ENCODE measurements at places on chromosomes 6 and 20.

GRCh38 chr20:24673678-24674570, 204.5 kb downstream of the SYNDIG1 start:
- DNase-seq, result no peak

GRCh38 chr6:147506704-147507114, 1.8 kb upstream of the SAMD5 start:
- DNase-seq, result peak; percentile 29

GRCh38 chr20:38167851-38168760, 3.0 kb upstream of the TGM2 start:
- no peak for DNase-seq

- DNase-seq, result no peak
Observed at GRCh38 chr6:56902641-56903464, 52.1 kb upstream of the BEND6 start.

GRCh38 chr20:834151-834746, 734 bp downstream of the FAM110A start:
- DNase-seq, result no peak

GRCh38 chr6:35725721-35726438, 11.0 kb upstream of the ARMC12 start:
- DNase-seq, result no peak

DNA sequence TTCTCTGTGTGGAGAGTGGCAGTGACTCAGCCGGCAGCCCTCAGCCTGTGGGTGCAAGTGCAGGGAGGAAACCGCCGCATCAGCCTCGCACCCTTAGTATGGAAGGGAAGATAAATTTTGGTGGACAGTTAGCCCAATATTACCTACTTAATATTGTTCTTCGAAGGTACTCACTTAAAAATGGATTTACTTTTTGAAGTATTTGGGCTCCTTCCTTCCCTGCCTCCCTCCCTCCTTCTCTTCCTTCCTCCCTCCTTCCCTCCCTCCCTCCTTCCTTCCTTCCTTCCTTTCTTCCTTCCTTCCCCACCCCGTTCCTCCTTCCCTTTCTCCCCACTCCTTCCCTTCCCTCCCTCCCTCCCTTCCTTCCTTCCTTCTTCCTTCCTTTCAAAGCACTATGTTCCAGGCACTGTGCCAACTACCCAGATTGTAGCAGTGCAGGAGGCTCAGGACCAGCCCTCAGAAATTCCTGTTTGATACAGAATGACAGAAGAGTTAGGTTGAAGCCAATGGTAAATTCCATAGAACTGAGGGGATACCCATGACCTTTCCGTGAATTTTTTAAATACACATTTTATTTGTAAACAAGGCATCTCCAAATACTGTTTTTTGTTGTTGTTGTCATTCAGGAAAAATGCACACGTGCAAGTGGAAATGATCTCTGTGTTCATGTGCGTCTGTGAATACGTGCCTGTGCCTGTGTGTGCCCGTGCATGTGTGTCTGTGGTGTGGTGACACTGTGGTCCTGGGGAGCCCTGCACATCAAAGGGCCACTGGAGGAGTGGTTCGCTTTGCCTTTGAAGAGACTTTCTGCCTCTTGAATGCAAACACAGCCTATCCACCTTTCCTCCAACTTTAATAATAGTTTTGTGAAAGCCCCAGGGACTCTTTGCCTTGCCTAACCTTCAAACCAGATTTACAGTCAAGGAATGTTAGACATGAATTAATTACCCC, 141.7 kb downstream of the EDN3 start:
- no peak for DNase-seq

GRCh38 chr6:32867022-32867477, 13.1 kb downstream of the PSMB9 start:
- DNase-seq, result no peak

DNA sequence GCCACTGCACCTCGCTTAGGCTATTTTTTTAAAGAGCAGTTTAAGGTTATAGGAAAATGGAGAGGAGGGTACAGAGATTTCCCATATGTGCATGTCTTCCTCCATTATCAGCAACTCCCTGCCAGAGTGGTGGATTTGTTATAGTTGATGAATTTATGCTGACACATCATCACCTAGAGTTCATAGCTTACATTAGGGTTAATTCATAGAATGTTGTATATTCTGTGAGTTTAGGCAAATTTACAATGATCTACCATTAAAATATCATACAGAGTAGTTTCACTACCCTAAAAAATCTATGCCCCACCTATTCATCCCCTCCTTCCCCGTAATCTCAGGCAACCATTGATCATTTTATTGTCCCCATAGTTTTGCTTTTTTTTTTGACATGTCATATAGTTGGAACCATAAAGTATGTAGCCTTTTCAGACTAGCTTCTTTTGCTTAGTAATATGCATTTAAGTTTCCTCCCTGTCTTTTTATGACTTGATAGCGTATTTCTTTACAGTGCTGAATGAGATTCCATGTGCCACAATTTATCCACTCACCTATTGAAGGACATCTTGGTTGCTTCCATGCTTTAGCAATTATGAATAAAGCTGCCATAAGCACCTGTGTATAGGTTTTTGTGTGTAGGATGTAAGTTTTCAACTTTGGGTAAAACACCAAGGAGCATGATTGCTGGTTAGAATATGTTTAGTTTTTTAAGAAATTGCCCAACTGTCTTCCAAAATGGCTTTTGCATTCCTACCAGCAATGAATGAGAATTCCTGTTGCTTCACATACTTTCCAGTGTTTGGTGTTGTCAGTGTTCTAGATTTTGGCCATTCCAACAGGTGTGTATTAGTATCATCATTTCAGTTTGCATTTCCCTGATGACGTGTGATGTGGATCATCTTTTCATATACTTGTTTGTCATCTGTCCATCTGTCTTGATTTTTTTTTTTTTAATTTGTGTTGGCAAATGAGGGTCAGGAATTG, 60.2 kb downstream of the NCOA3 start:
- no peak for DNase-seq

DNA sequence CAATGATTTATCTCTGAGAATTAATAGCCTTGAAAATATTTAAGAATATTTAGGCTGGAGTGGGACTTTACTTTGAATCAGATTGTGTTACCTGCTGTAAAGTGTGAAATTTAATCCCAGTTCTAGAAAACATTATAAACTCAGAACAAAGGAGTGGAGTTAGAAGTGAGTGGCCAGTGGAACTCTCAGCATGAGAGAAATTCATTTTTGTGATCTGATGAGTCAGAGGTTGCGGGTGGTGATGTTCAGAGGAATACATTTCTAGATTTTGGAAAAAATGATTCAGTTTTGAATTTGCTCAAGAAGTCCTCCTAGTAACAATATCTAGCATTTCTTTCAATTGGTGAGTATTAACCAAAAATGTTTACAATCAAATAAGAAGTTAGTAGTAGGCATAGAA, 167.5 kb downstream of the ZFAND3 start:
- DNase-seq, result no peak

DNA sequence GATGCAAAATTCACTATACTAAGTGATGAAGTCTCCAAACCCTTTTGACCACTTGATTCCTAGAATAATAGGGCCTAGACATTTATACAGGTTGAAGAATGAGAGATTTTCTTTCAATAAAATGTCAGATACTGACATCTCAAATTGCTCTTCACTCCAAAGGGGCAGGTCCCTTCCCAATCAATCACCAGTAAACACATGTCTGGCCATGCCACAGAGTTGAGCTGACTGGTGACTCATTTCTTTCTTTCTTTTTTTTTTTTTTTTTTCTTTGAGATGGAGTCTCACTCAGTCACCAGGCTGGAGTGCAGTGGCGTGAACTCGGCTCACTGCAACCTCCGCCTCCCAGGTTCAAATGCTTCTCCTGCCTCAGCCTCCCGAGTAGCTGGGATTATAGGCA, 388.6 kb upstream of the BTBD3 start:
- no peak for DNase-seq

DNA sequence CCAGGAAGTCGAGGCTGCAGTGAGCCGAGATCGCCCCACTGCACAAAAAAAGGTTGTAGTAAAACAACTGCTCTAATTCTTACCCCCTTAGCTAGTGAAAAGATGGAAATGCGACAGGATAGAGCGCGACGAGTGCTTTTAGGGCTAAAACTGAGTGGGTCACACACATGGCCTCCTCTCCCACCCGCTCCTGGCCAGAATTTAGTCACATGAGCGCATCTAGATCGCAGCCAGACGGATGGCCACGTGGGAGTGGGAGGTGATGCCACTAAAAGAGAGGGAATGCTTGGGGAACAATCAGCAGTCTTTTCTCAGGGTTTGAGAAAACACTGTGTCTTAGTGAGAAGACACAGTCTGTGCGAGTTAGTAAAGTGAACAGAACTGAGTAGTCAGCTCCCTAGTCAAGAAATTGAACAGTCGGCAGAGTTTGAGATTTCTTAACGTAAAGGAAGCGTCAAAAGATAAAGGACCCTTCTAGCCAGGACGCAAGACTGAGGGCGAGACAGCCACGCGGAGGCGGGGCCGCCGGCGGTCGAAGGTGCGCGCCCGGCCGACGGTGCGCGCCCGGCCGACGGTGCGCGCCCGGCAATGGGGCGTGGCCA, 664 bp upstream of the ACTR5 start:
- no peak for DNase-seq

GRCh38 chr6:119289651-119290050, 59.9 kb downstream of the MAN1A1 start:
- DNase-seq, result no peak

- DNase-seq, result no peak
Observed at GRCh38 chr6:116417661-116418060, 43.5 kb upstream of the CALHM6 start.

GRCh38 chr20:1313236-1313964, 15.5 kb downstream of the SDCBP2 start:
- DNase-seq, result peak; percentile 38

DNA sequence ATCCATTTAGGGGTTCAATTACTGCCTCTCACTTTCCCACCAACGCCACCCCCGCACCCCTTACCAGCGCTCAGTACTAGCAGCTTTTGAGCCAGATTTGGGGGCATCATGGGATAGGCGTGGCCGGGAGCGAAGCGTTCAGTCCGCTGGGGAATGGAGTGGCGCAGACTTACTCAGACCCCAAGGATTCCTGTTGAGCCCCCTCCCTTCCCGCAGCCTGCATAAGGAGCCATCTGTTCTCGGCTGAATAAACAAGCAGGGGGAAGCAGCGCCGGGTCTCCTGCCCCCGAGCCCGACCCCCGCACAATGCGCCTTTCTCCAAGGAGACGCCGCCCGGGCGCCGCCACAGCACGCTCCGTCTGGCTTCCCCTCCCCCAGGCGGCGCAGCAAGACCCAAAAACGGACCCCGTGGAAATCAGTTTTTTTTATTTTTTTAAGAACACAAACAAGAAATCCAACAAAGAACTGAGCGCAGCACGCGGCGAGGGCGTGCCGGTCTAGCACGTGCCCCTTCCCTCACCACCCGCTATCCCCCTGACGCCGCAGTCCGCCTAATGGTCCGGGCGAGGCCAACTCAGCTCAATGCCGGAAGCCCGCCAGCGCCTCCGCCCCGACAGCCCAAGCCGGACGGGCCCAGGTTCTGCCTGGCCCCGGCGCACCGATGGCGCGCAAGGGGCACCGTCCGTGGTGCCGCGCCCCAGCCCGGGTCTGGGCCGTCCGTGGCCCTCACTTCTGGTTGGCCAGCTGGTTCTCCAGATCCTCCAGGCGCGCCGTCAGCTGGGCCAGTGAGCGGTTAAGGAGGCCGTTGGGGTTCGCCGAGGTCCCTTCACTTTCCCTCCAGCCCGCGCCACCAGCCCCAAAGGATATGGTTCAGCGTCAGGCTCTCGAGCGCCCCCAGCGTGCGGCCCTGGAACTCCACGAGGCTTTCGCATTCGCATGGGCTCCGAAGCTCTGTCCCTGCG, 13.3 kb upstream of the RBPJL start:
- DNase-seq, result peak; percentile 81

DNA sequence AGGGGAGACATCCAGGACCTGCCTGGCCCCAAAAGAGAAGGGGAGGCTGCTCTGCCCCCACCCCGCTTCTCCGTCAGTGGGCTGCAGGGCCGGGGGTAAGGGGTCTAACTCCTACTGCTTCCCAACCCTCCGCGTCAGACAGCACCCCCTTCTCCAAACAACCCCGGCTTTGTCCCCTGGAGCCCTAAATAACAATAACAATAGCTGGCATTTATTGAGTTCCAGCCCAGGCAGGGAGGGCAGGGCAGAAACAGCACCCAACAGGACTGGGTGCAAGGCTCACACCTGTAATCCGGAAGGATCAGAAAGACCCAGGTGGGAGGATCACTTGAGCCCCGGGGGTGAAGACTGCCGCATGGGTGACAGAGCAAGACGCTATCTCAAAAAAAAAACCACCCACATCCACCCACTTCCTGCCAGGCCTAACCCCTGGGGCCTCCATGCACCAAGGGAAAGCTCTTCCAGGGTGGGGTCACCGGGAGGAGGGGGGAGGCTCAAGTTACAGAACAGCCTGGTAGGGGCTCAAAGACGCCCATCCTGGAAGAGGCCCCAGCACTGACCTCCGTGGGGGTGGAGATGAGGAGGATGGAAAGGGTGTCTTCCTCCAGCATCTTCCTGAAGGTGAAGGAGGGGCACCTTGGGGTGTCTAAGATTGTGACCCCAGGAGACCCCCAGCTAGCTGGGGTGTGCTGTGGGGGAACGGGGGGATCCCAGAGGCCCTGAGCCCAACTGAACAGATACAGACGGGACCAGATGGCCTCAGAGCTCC, 1.3 kb upstream of the FNDC11 start:
- no peak for DNase-seq

DNA sequence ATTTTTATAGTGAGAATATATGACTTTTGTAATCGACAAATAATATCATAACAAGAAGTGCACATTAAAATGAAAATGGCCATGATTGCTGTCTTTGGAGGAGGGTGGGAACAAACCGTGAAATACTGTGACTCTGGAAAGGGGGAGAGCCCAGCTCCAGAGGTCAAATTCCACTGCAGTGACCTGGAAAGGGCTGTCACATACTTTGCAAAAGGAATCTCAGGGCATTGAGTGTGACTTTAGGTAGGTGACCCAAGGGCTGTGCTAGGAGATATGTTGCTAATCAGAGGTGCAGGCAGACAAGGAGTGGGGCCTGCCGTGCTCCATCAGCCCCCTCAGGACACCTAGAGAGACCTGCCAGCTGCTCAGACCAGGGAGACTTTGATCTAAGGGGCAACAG, 28.1 kb upstream of the BMP7 start:
- no peak for DNase-seq

GRCh38 chr6:4909063-4909706, 94.7 kb downstream of the RPP40 start:
- DNase-seq, result no peak

GRCh38 chr6:162773996-162774395, 46.2 kb downstream of the PACRG start:
- no peak for DNase-seq

GRCh38 chr20:50277064-50277415, 86.4 kb downstream of the CEBPB start:
- no peak for DNase-seq

GRCh38 chr6:73388433-73388799, 6.2 kb upstream of the DDX43 start:
- no peak for DNase-seq

Measured in stimulated activated CD4-positive, alpha-beta T cell treated with anti-CD3 and anti-CD28 coated beads, Interleukin-1b, Interleukin-23, amount 100 ng/mL, for 24 hours (primary cell).